ENCODE measurements at places on chromosomes 16 and 17.
A peak's percentile ranks its signal among the peaks of the same experiment; 100 is the strongest.

- peaks cover 13% of the 10 kb centered on the region for H3K27me3 ChIP-seq
- DNase-seq = no peak
- H3K4me1 ChIP-seq = peaks cover 31% of the 10 kb centered on the region
- no peaks in the 10 kb centered on the region for H3K36me3 ChIP-seq
- H3K4me3 ChIP-seq = no peak overlapping the region
- no peak overlapping the region for H3K27ac ChIP-seq
Measured at GRCh38 chr17:66446419-66446818, 144.0 kb downstream of the PRKCA start.

DNA sequence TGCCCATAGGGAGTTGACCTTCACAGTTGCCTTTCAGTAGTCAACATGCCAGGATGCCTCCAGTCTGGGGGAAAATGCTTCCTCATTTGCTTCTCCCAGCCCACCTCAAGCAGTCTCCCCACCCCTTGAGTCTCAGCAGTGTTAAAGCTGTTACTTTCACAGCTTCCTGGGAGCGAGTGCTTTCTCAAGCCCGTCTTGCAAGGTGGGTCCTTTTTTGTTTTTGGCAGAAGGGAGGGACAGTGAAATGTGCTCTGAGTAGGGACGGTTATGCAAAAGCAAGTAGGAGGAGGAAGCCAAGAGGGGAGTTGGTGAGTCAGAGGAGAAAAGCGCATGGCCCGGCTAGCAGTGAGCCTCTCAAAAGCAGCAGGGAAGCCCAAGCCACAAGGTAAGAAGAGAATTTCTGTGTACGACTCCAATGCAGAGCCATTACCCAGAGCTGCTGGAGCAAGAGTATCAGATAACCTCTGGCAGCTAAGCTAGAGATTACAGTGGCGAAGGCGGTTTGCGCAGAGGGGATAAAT is at the start of gene CHST4:
CHST4 (plus strand) TSS at position 316 of the 521 bp plus-strand sequence. CDS start 10,252 bp downstream, outside the sequence.
- peaks cover 40% of the 10 kb centered on the region for H3K4me1 ChIP-seq
- H3K27me3 ChIP-seq = peaks cover 62% of the 10 kb centered on the region
- peak within 1 kb of the TSS; percentile 83 for H3K4me3 ChIP-seq
- peak within 1 kb of the TSS; percentile 93 for H3K27ac ChIP-seq
- H3K36me3 ChIP-seq = no peaks in the 10 kb centered on the region

DNA sequence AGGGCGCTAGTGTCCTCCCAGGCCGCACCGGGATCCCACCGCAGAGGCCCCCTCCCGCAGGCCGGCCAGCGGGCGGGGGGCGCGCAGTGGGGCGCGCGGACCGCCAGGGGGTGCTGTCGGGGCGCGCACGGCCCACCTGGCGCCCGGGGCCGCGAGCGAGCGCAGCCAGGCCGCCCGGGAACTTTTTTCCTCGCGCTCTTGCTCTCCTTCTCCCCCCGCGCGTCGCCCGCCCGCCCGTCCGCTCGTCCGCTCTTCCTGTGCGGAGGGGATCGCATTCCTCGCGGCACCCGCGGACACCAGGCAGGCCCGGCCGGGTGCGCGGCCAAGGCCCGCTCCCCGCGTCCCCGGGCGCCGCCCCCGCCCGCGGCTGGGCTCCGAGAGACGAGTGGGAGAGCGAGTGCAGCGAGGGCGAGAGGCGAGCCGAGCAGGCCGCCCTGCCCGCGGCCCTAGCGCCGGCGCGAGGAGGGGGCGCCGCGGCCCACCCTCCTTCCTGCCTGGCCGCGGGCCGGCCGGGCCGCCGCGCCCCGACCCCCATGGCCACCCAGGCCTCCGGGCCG is at the start of gene RAI1:
RAI1 (plus strand) TSS at position 272 of the 557 bp plus-strand sequence. CDS start 111,491 bp downstream, outside the sequence.
- H3K36me3 ChIP-seq = no peaks in the 10 kb centered on the region
- H3K4me1 ChIP-seq = peaks cover 53% of the 10 kb centered on the region
- peak; percentile 85 for DNase-seq
- peaks cover 43% of the 10 kb centered on the region for H3K27me3 ChIP-seq
- H3K27ac ChIP-seq = no peak within 1 kb of the TSS
- H3K4me3 ChIP-seq = peak within 1 kb of the TSS; percentile 85

DNA sequence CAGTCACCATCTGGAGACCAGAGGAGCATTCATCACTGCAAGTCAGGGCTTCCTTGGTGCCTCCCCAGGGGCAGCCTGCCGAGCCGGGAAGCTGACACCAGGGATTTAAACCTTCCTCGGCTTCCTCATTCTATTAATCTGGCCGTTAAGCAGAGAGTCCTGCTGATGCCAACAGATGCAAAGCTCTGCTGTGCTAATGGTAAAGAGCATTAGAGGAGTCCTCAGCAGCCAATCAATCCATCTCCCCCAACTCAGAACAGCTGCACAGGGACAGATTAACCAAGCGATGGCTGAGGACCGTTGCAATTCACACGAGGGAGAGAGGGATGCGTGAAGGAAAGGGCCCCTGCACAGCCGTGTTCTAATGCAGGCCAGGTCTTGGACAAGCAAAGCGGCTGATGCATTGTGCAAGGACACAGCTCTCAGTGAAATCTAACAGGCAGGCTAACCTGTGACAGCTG is 116.6 kb downstream of the XYLT1 start:
- no peak overlapping the region for H3K4me3 ChIP-seq
- no peak for DNase-seq
- H3K36me3 ChIP-seq = no peaks in the 10 kb centered on the region
- H3K4me1 ChIP-seq = peaks cover 72% of the 10 kb centered on the region

- H3K4me3 ChIP-seq = no peak overlapping the region
- H3K4me1 ChIP-seq = peaks cover 44% of the 10 kb centered on the region
- H3K36me3 ChIP-seq = peaks cover 11% of the 10 kb centered on the region
- no peaks in the 10 kb centered on the region for H3K27me3 ChIP-seq
- no peak overlapping the region for H3K27ac ChIP-seq
- DNase-seq = no peak
Measured at GRCh38 chr16:79170555-79171246, 429.8 kb downstream of the MAF start.

DNA sequence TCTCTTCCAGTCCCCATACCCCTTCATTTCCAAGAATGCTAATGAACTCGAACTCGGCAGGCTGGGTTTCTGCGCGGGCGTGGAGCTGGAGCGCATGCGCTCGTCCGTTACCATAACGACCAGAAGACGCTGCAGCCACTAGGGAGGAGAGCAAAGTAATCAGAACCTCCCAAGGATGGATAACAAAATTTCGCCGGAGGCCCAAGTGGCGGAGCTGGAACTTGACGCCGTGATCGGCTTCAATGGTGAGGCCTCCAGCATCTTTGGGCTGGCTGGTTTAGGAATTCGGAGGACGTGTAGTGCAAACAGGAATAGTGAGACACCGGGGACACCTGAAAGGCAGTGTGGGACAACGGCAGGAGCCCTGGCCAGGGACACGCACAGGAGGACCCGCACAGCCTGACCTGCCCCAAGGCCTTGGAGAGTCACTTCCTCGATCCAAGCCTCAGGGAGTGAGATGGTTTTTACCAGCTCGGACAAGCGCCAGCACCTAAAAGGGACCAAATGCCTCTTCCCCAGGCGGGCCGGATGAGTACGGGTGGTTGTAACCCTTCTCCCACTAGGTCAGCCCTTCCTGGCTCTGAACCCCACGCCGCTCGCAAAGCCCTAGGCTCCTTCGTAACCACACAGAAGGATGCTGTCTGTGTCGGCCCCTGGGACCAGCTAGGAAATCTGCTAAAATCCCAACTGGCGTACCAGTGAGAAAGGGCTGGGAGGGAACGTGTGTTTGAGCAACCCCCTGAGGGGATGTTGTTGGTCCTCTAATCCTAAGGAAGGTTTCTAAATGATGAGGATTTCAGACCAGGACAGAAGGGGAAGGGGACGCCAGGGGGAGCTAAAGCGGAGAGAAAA is at the start of gene CFAP52:
CFAP52 (plus strand) TSS at position 122 of the 852 bp plus-strand sequence; CDS start at position 176, 54 bp downstream.
- peak within 1 kb of the TSS; percentile 75 for H3K27ac ChIP-seq
- peak within 1 kb of the TSS; percentile 91 for H3K4me3 ChIP-seq
- DNase-seq = peak; percentile 86
- H3K4me1 ChIP-seq = peaks cover 21% of the 10 kb centered on the region

GRCh38 chr17:81444610-81445339 is 49.5 kb downstream of the BAHCC1 start:
- no peak overlapping the region for H3K4me3 ChIP-seq
- DNase-seq = no peak
- H3K36me3 ChIP-seq = peaks cover 4% of the 10 kb centered on the region
- H3K27ac ChIP-seq = no peak overlapping the region

- H3K36me3 ChIP-seq = no peaks in the 10 kb centered on the region
- H3K27me3 ChIP-seq = peaks cover 18% of the 10 kb centered on the region
- no peak overlapping the region for H3K27ac ChIP-seq
- no peak for DNase-seq
Measured at GRCh38 chr16:5653041-5653440, 555.4 kb upstream of the EEF2KMT start.

GRCh38 chr17:34675605-34676004 is 96.2 kb downstream of the TMEM132E start:
- H3K4me3 ChIP-seq = no peak overlapping the region
- H3K27ac ChIP-seq = no peak overlapping the region
- H3K4me1 ChIP-seq = no peaks in the 10 kb centered on the region
- no peaks in the 10 kb centered on the region for H3K36me3 ChIP-seq
- no peak for DNase-seq

GRCh38 chr17:76865174-76865573 is 3.0 kb upstream of the MGAT5B start:
- peaks cover 29% of the 10 kb centered on the region for H3K27me3 ChIP-seq
- no peak overlapping the region for H3K4me3 ChIP-seq
- no peak for DNase-seq

- H3K4me3 ChIP-seq = no peak overlapping the region
- H3K36me3 ChIP-seq = no peaks in the 10 kb centered on the region
- H3K27me3 ChIP-seq = no peaks in the 10 kb centered on the region
- DNase-seq = no peak
Measured at GRCh38 chr16:64304396-64304795, 817.5 kb downstream of the CDH11 start.

GRCh38 chr16:17194190-17194780 is 276.5 kb downstream of the XYLT1 start:
- H3K4me3 ChIP-seq = no peak overlapping the region
- peak; percentile 76 for DNase-seq
- no peaks in the 10 kb centered on the region for H3K4me1 ChIP-seq
- H3K27ac ChIP-seq = no peak overlapping the region
- H3K36me3 ChIP-seq = no peaks in the 10 kb centered on the region

DNA sequence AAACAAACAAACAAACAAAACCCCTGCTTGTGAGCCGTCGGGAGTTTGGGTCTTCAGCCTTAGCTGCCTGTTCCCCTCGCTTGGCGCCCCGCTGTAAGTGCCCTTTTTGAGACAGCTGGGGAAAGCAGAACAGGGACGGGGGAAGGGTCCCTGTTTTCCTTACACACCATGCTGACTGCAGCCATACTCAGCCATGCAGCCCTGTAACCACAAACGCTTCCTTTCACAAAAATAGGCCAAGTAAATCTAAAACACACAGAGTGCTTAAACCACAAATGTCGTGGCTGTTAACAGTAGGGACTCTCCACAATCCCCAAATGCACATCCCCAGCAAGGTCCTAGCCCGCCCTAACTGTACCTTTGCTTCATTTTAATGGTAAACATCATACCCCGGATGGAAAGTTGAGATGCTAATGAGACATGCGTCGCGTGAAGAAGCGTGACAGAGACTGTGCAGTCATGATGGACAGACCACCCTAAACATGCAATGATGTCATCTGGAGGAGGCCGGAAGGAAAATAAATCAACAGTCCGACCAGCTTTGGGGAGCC is 129.9 kb downstream of the MGAT5B start:
- peaks cover 6% of the 10 kb centered on the region for H3K27me3 ChIP-seq
- peak overlapping the region; percentile 5 for H3K4me3 ChIP-seq
- no peaks in the 10 kb centered on the region for H3K36me3 ChIP-seq

DNA sequence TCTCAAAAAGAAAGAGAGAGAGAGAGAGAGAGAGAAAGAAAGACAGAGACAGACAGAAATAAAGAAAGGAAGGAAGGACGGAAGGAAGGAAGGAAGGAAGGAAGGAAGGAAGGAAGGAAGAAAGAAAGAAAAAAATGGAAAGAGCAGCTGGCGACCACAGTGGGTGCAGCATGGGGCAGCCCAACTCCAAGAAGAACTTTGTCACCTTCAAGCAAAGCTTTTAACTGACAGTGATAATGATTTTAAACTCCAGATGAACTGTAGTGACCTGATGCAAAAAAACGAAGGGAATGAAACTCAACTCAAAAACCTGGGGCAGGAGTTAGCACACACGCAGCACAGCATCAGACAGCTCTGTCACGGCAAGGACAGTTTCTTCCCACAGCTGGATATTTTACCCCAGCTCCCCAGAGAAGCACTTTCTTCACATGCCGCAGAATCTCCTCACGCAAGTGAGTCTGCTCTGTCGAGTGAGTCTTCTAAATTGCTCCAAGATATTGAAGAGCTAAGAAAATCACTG is 5.0 kb upstream of the ARHGAP17 start:
- no peak for DNase-seq
- H3K36me3 ChIP-seq = no peaks in the 10 kb centered on the region
- no peak overlapping the region for H3K27ac ChIP-seq
- peaks cover 34% of the 10 kb centered on the region for H3K27me3 ChIP-seq

DNA sequence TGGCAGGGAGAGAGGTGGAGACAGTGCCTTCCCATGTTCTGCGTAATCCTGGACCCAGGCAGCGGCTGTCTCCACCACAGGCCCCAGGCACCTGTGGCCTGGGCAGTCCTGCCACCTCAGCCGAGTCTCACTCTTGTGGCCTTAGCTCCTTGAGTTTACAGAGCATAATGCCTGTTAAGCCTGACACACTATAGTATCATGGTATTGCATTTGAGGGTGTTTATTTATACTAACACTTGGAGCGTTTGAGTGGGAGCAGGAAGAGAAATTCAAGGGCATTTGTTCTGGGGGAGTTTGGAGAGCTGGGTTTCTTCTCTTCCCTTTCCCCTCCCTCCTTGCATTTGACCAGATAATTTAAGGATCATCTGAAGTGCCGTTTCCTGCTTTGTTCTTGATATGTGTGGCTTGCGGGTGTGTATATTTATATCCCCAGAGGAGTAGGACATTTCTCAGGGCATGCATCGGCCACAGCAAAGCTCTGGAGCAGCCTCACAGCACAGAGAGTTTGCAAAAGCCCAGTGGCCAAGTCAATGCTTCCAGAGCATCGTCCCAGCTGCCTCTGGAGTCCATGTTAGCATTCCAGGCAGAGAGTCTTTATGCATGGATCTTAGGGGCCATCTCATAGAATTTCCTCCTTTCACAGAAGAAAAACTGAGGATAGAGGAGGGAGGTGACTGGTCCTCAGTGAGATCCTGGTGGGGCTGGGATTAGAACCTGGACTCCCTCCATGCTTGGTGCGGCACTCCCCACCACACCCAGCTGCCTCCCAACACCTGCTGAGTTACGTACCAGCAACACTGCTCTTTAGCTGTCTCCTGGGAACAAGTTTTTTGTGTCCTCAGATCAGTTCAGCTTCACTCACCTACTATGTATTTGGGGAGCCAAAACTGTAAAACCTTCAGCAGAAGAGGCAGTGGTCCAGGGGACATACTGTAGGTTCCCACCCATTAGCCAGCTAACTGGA is 222.8 kb downstream of the CCDC182 start:
- H3K27ac ChIP-seq = peak overlapping the region; percentile 98
- peak overlapping the region; percentile 26 for H3K4me3 ChIP-seq
- DNase-seq = no peak
- H3K27me3 ChIP-seq = peaks cover 3% of the 10 kb centered on the region
- H3K36me3 ChIP-seq = peaks cover 11% of the 10 kb centered on the region
- peaks cover 25% of the 10 kb centered on the region for H3K4me1 ChIP-seq

DNA sequence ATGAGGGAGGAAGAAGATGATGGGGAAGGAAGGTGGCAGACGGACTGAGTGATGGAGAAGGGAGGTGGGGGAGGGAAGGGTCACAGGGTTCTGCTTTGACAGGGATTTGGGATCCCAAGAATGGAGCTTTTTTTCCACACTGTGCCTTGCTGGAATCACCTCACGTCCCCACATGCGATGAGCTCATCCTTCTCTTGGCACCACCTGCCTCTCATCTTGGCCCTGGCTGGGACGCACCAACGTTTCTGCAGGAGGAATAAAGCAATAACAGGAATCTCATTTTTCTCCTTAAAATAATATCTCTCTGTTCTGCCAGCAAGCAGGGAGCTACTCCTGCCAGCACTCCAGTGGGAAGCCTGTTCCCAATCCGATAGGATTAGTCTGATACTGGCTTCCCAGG is 47.8 kb downstream of the MEOX1 start:
- H3K4me1 ChIP-seq = peaks cover 53% of the 10 kb centered on the region
- no peaks in the 10 kb centered on the region for H3K36me3 ChIP-seq
- peaks cover 13% of the 10 kb centered on the region for H3K27me3 ChIP-seq
- no peak overlapping the region for H3K27ac ChIP-seq

Data from nephron progenitor cell (in vitro differentiated cells).